ENCODE measurements at places on chromosomes 3 and 15. TPM values are rescaled to one million over a fixed set of nuclear protein-coding genes. Genes with fewer than 3 reads are reported as not detected.

The PLS1 gene
- 0.97 TPM for total RNA-seq

The ASB7 gene
- total RNA-seq: 11.0 TPM

The KCTD6 gene
- total RNA-seq: 12.8 TPM

The TMCO5A gene
- total RNA-seq: not detected

The PLA2G4E gene
- not detected for total RNA-seq

The CTDSPL gene
- 45.3 TPM for total RNA-seq

The SLC28A2 gene
- not detected for total RNA-seq

The PLA2G4D gene
- total RNA-seq: not detected

The ADAMTS17 gene
- 1.8 TPM for total RNA-seq

The DMXL2 gene
- total RNA-seq: 52.5 TPM

The MDFIC2 gene
- total RNA-seq: not detected

The REC114 gene
- not detected for total RNA-seq

The GABPB1 gene
- 18.5 TPM for total RNA-seq

The STRIT1 gene
- not detected for total RNA-seq

The ERC2 gene
- 0.55 TPM for total RNA-seq

The SPATA16 gene
- not detected for total RNA-seq

The CILP gene
- total RNA-seq: 0.84 TPM

The XCR1 gene
- 0.26 TPM for total RNA-seq

The AADAC gene
- total RNA-seq: not detected

The LSMEM2 gene
- not detected for total RNA-seq

The P2RY13 gene
- 2.7 TPM for total RNA-seq

The PATL2 gene
- 1.3 TPM for total RNA-seq

The GYG1 gene
- total RNA-seq: 91.7 TPM

The UROC1 gene
- total RNA-seq: not detected

The FURIN gene
- 65.8 TPM for total RNA-seq

The GOLGA8S gene
- 0.52 TPM for total RNA-seq

The PLXNB1 gene
- 69.9 TPM for total RNA-seq

The PLAAT1 gene
- total RNA-seq: not detected

The STIMATE gene
- 38.6 TPM for total RNA-seq

The MAGEL2 gene
- total RNA-seq: 0.27 TPM

The CSPG4 gene
- total RNA-seq: 160 TPM

The ECE2 gene
- not detected for total RNA-seq

The SCN5A gene
- total RNA-seq: 0.45 TPM

The OXNAD1 gene
- 7.4 TPM for total RNA-seq

The IGDCC3 gene
- total RNA-seq: not detected

The GREM1 gene
- total RNA-seq: 35.5 TPM

The MYEF2 gene
- total RNA-seq: 73.0 TPM

Data from aorta (tissue), 5 donors.